Mammary epithelial cell (primary cell): ENCODE measurements at places on chromosomes 5 and 9. TPM values are rescaled to one million over a fixed set of nuclear protein-coding genes. Genes with fewer than 3 reads are reported as not detected.

Gene PCDHB12
- total RNA-seq = 0.16 TPM in 1 of 2 replicates, not detected in the other

Gene CORO2A
- 19.7 and 21.4 TPM in 2 replicates for total RNA-seq

Gene CNTNAP3B
- 16.6 and 22.8 TPM in 2 replicates for total RNA-seq

Gene ACOT12
- total RNA-seq = not detected in 2 replicates

Gene SLC1A1
- 5.3 TPM for total RNA-seq
